Activated T-cell treated with anti-CD3 and anti-CD28 coated beads, Interleukin-2, amount 50 U/mL, for 72 hours (primary cell): ENCODE measurements at places on chromosomes 4 and X. TPM values are rescaled to one million over a fixed set of nuclear protein-coding genes. Genes with fewer than 3 reads are reported as not detected.

Gene FOXR2
- total RNA-seq: not detected

DNA sequence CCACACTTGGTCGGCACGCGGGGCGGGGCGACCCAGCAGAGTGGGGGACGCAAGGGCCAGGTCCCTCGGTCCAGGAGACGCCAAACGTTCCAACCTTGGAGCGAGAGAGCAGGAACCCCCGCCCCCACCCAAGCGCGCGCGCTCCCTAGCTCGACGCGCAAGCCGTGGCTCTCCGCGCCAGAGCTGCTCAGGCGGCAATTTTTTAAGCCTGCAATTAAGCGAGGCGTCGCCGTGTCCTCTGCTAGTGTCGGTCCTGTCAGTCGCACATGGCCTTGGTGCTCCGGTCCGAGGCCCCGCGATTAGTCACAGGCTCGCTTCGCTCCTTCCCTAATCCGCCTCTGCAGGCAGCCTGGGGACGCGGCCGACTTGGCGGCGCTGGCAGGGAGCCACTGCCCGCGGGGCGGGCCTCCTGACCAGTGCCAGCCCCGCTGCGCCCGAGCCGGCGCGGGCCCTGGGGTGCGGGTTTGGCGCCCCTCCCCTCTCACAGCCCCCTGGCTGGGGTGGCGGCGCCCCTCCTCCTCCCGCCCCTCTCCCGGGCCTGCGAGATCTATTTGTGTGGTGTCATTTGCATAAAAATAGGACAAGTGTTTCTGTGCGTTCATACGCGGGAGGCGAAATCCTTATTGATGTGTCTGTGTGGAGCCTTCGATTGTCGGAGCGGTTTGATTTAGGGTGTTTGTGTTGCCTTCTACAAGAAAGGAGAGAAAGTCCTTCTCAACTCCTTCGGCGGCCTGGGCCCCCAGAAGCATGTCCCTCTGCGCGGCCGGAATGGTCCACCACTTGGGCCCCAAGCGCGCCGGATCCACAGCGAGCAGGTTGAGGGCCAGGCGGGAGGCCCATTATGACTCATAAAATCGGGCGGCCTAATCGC is 9.8 kb upstream of the BCOR start:
- H3K27ac ChIP-seq: peak overlapping the region; percentile 26
- peak; percentile 29 for DNase-seq
- H3K4me3 ChIP-seq: peak overlapping the region; percentile 93
- peaks cover 36% of the 10 kb centered on the region for H3K27me3 ChIP-seq

DNA sequence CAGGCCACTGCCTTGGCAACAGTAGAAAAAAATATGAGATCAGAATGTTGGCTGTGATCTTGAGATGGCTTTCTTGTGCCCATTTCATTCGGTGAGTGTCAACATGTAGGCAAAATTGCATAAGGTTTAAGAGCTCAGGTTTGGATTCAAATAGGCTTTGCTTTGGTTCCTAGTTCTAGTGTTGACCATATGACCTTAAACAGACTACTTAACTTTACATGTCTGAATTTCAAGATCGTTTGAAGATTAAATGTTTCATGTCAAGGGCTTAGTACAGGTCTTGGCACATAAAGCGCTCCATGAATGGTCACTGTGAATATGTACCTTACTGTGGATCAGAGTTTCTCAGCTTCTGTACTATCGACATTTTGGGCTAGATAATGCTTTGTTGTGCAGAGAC is 204.2 kb downstream of the MGST2 start:
- H3K4me1 ChIP-seq: peaks cover 14% of the 10 kb centered on the region
- no peak overlapping the region for H3K27ac ChIP-seq
- no peaks in the 10 kb centered on the region for H3K27me3 ChIP-seq
- peaks cover 3% of the 10 kb centered on the region for H3K36me3 ChIP-seq
- no peak for DNase-seq

Gene BCORL1
- 9.9 TPM for total RNA-seq

GRCh38 chr4:81808011-81808672 is 336.4 kb upstream of the RASGEF1B start:
- H3K27ac ChIP-seq: no peak overlapping the region
- DNase-seq: no peak
- peaks cover 34% of the 10 kb centered on the region for H3K27me3 ChIP-seq
- H3K4me3 ChIP-seq: no peak overlapping the region
- H3K4me1 ChIP-seq: peaks cover 1% of the 10 kb centered on the region
- no peaks in the 10 kb centered on the region for H3K36me3 ChIP-seq

DNA sequence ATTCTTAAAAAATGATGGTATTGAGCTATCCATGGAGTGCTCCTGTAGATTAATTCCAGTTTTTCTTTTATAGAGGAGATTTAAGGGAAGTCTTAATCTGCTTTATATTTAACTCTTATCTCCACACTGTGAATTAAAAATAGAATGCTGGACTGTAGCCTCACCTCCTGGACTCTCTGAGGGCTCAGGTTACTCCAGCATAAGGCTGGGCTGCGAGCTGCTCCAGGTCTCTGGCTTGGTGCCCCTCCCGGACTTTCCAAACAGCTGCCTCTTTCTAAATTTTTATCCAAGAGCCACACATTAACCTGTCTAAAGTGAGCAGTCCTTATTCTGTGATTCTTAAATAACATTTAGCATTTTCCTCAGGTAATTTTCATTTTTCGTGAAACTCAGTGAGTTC is 218.7 kb upstream of the JADE1 start:
- no peak overlapping the region for H3K4me3 ChIP-seq
- no peaks in the 10 kb centered on the region for H3K4me1 ChIP-seq
- H3K27me3 ChIP-seq: peaks cover 7% of the 10 kb centered on the region
- H3K36me3 ChIP-seq: peaks cover 5% of the 10 kb centered on the region
- no peak overlapping the region for H3K27ac ChIP-seq

Gene XK
- total RNA-seq: not detected

GRCh38 chrX:70969635-70970481 is 39.0 kb upstream of the SLC7A3 start:
- peak overlapping the region; percentile 47 for H3K4me3 ChIP-seq
- H3K36me3 ChIP-seq: no peaks in the 10 kb centered on the region
- no peak overlapping the region for H3K27ac ChIP-seq
- no peaks in the 10 kb centered on the region for H3K4me1 ChIP-seq
- no peak for DNase-seq
